ENCODE measurements at places on chromosomes 12 and 14.

- peak; percentile 14 for DNase-seq
Measured at GRCh38 chr12:116551952-116552772, 7.0 kb upstream of the MAP1LC3B2 start.

DNA sequence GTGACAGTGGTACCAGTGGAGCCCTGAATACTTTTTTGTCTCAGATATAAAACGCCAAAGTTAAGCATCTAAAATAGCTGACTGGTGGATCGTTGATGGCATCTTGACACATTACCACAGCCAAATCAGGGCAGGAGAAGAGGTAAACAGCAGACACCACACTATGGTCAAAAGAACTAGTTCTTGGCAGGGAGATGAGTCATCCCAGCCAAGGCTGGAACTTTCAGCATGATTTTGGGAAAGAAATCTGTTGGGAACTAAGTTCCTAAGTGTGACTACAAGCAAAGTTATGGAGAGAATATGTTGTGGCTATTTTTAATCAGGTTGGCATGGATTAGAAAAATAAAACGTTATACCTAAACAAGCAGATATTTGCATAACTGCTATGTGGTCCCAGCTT, 36.9 kb downstream of the LGR5 start:
- no peak for DNase-seq

GRCh38 chr12:14257734-14258574, 107.5 kb upstream of the ATF7IP start:
- DNase-seq: peak; percentile 91

DNA sequence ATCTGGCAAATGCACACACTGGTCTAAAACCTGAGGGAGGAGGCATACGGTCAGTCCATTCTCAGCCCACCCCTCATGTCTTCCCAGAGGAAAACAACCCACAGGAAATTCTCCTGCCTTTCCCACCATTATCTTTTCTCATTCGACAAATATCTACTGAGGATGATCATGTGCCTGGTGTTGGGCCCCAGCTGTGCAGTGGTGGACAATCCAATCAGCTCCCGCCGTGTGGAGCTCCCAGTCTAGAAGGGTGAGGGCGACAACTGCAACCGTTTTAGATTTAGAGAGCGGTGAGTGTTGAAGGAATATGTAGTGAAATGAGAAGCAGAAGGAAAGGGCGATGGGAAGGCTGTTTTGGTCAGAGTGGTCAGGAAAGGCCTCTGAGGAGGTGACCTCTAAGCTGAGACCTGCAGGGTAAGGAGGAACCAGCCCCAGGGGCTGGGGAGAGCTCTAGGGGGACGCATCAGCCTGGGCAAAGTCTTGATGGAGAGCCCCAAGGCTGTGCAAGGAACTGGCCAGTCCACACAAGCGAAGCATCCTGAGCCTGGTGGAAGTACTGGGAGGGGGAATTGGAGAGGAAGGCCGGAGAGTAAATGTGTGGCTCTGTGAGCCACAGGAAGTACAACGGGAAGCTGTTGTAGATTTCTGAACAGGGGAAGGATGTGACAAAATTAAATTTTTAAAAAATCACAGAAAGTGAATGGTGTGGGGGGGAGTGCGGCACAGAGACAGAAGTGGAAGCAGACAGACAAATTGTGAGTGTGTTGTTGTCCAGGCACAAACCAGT, 192.8 kb downstream of the NTF3 start:
- no peak for DNase-seq

Measured in CD4-positive, alpha-beta T cell treated with Interleukin-21 for 1 hour (primary cell).